CD4-positive, CD25-positive, alpha-beta regulatory T cell (primary cell): ENCODE measurements at places on chromosomes 1 and 21. TPM values are rescaled to one million over a fixed set of nuclear protein-coding genes. Genes with fewer than 3 reads are reported as not detected.

Gene IFI44L
- total RNA-seq = 19.1 TPM

Gene VHLL
- not detected for total RNA-seq

Gene FAM177B
- total RNA-seq = not detected

Gene DMRTA2
- not detected for total RNA-seq

Gene OR2L2
- total RNA-seq = 0.35 TPM

Gene S100A10
- 405 TPM for total RNA-seq

Gene MEX3A
- not detected for total RNA-seq

Gene CFHR4
- total RNA-seq = not detected

Gene VASH2
- total RNA-seq = 1.7 TPM

DNA sequence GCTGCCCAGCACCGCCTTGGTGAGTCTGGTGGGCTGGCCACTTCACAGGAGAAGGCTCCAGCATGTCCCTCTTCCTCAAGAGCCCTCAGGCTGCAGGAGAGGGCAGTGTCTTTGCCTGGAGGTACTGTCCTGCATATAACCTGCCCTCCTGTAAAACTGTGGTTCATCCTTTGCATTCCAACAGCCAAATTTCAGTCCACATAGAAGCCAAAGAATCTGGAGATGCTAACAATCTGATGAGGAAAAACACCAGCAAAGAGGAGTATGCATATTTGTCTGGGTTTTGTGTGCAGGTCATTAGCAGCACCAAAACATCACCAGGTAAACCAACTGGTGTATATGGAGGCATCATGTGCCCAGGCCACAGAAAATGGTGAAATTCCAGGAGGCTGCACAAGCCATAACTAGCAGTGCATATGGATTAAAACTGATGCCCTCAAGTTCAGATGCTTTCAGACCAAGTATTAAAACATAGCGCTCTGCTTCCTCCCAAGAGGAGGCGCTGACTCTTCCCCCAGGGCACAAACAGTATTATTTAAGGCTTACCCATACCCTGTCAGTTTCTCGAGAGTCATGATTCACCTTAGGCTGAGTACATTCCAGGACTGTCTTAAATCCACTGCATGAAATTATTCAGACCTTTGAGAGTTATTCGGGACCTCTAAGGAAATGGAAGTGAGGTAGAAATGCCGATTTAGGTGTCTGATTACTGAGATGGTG, 150.5 kb upstream of the COA6 start:
- H3K27ac ChIP-seq = no peak overlapping the region
- H3K4me1 ChIP-seq = no peaks in the 10 kb centered on the region
- peaks cover 2% of the 10 kb centered on the region for H3K27me3 ChIP-seq
- H3K4me3 ChIP-seq = no peak overlapping the region
- H3K36me3 ChIP-seq = no peaks in the 10 kb centered on the region

DNA sequence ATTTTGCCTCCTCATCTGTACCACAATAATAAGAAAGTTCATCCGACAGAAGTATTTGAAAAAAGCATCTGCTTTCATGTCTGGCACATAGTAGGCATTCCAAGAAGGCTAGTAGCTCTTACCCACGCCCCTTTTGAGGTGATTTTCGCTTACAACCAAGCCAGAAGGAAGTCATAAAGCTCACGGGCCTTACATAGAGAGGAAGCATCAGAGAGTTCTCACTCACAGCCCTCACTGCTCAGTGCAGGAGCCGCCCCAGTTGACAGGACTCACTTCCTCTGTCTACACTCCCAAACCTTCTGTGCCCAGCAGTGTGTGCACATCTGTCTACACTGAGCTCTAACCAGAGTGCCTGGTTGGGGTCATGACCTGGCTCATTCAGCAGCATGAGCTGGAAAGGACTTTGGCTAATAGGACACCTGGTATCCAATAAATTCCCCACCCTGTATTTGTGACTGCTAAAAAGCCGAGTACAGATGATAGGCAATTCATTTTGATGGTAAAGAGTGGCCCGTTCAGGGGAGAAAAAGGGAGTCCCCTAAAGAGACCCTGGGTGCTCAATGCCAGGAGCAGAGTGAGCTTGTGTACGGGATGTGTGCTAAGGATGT, 36.8 kb upstream of the DUSP10 start:
- peak overlapping the region; percentile 45 for H3K4me3 ChIP-seq
- H3K36me3 ChIP-seq = no peaks in the 10 kb centered on the region
- H3K27me3 ChIP-seq = no peaks in the 10 kb centered on the region
- H3K27ac ChIP-seq = peak overlapping the region; percentile 55
- peaks cover 47% of the 10 kb centered on the region for H3K4me1 ChIP-seq

DNA sequence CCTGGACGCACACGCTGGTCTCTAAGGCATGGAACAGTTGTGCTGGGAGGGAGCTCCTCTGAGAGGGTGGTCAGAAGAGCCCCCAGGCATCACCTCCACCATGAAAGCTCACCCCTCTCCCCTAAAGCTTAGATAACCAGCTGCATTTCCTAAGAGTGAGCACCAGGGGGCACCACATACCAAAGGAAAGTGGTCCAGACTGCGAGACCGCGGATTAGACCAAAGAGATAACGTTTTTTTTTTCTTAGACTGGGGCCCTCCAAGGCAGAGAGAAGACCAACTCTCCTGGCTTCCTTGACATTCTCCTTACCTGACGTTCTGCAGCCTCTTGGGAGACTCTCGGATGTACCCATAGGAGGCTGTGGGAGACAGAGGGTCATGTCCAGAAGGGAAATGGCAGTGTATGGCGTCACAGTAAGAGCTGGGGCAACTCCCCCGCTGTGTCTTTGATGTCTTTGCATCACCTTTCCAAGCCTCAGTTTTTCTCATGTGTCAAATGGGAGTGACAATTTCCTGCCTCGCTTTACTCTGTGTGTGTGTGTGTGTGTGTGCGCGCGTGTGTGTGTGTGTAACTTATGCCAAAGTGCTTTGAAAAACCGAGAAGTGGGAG, 12.3 kb upstream of the IFNLR1 start:
- peak; percentile 78 for DNase-seq
- H3K4me1 ChIP-seq = peaks cover 15% of the 10 kb centered on the region
- peak overlapping the region; percentile 57 for H3K4me3 ChIP-seq
- no peaks in the 10 kb centered on the region for H3K27me3 ChIP-seq
- H3K36me3 ChIP-seq = no peaks in the 10 kb centered on the region
- no peak overlapping the region for H3K27ac ChIP-seq

DNA sequence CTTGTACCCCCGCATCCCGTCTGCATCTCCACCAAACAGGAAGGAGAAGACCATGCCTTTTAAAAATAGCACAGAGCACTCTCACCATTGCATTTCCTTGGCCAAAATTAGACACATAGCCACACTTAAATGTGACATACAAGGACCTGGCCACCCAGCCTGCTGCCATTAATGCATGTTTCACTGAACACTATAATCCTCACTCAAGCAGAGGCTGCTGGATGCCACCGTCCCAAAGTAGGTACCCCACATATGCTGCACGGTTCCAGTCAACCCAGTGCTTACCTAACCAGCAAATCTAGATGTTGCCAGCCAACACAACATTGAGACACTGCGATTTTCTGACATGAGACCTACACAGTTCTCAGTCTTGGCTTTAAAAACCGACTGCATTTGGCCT, 107.7 kb downstream of the ADSS2 start:
- DNase-seq = no peak
- H3K27ac ChIP-seq = no peak overlapping the region
- H3K36me3 ChIP-seq = no peaks in the 10 kb centered on the region
- H3K27me3 ChIP-seq = no peaks in the 10 kb centered on the region

DNA sequence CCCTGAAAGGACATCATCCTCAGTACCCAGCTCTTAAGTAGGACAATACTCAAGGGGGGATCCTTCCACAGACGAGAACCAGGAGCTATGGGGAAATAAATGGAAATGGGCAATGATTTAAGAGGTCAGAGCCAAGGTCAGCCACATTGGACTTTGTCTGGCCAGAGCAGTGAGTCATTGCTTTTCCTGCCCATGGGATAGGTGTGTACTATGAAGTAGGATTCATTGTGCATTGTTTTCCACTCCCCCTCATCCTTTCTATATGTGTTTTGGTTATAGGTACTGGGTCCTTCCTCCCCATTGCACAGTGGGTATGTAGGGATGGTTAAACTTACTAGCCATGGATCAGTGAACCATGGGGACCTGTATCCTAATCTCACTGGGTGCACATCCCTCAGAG, 328.9 kb upstream of the USP25 start:
- H3K27me3 ChIP-seq = no peaks in the 10 kb centered on the region
- DNase-seq = no peak
- H3K27ac ChIP-seq = no peak overlapping the region
- no peaks in the 10 kb centered on the region for H3K36me3 ChIP-seq
- no peak overlapping the region for H3K4me3 ChIP-seq
- H3K4me1 ChIP-seq = no peaks in the 10 kb centered on the region
